ENCODE measurements at places on chromosomes 5 and 9.
A peak's percentile ranks its signal among the peaks of the same experiment; 100 is the strongest.

GRCh38 chr5:132270706-132271105 is 13.2 kb downstream of the PDLIM4 start:
- no peak for DNase-seq

- DNase-seq = no peak
Measured at GRCh38 chr9:122393284-122393983, 22.6 kb downstream of the PTGS1 start.

DNA sequence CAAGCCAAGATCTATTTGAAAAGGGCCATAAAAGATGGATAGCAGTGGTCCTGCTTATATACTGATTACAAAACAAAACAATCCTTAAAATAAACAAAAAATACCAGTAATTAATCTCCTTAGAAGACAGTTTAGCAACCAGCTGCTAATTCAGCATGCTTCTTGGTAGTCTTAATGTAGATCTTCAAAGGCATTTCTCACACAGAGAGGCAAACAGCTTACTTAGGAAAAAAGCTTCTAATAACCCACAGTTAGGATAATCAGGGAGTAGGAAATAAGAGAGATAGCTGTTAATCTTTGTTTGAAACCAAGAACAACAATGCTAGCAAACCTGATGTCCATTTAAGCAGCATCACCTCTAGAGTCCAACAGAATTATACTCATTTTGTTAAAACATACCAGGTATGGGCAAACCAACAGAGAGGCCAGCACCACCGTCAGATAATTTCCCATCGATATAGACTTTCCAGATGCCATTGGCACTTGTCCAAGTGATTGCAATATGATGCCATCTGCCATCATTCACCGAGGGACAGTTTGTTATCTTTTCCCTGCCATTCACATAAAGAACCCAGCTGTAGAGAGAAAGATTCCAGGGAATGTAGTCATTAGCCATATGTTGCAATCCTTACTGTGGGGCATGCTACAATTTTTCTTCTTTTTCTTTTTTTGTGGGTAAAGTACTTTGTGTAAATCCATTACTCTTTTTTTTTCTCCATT is 105.6 kb upstream of the TXNDC8 start:
- DNase-seq = no peak

DNA sequence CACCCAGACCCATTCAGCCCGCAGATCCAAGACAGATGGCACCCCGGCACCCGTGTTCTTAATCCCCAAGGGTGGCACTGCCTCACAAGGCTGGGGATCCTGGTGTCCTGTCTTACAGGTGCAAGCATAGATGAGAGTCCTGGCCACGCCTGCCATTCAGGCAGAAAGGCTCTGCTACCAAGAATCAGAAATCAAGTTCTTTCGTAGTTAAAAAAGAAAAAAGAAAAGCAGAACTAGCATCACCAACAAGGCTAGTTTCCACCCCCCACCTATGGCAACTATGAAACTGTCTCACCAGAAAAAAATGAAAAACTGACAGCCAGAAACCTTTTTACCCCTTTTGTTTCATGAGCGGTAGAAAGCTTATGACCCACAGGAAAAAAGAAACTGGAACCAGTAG is 170.4 kb downstream of the SYK start:
- no peak for DNase-seq

DNA sequence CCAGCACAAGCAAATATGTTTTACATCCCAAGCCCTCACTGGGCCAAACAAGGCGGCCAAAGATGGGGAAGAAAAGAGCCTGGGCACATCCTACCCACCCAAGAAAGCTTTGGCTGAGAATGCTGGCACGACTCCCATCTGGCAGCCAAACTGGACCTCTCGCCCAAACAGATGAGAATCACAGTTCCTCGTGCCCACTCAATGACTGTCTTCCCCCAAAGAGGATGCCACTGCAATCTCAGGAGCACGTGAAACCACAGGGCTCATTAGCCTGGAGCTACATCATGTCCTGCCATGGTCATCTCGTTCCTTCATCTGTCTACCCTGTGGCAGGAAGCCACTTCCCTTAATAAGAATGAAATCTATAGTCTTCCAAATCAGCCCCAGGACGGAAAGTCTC is 536.8 kb downstream of the BNC2 start:
- no peak for DNase-seq

- DNase-seq = no peak
Measured at GRCh38 chr5:16808021-16808420, 128.1 kb downstream of the MYO10 start.

DNA sequence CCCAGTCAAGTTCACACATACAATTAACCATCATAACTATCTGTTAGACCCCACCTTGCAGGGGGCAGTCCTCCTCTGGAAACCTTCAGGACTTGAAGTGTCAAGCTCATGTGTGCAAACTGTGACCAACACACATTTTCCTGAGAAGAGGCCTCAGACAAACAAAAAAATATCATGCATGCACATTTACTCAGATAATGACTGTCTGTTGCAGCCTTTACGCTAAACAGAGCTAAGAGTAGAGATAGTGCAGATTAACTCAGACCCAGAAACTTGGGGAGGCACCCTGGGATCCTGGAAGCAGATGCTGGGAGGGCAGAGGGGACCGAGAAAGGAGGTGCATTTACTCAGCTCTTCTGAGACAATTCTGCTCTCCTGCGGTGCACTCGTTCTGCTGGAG is 3.6 kb upstream of the S1PR3 start:
- no peak for DNase-seq

- DNase-seq = no peak
Measured at GRCh38 chr9:95486318-95486717, 30.5 kb downstream of the PTCH1 start.

DNA sequence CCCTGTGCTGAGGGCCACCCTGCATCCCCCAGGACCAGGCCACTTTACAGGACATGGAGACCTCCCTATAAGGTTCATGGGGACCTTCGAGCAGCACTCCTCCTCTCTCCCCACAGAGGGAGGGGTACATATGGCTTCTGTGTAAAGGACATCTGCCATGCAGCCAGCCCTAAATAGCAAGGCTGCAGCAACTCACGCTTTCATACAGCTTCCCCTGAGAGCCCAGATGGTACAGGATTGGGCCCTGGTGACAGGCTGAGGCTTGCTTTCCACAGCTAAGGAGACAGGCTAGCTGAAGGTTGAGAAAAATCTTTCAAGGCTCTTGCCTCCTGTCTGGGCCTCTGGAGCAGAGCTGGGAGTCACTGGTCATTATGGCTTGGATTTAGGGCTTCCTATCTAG is 147.0 kb upstream of the ZNF366 start:
- DNase-seq = no peak

GRCh38 chr5:94621763-94622162 is 3.3 kb downstream of the SLF1 start:
- no peak for DNase-seq

- DNase-seq = no peak
Measured at GRCh38 chr9:70873506-70873905, 247.9 kb downstream of the TRPM3 start.

GRCh38 chr9:93108291-93109041 is 12.4 kb downstream of the CARD19 start:
- DNase-seq = no peak

DNA sequence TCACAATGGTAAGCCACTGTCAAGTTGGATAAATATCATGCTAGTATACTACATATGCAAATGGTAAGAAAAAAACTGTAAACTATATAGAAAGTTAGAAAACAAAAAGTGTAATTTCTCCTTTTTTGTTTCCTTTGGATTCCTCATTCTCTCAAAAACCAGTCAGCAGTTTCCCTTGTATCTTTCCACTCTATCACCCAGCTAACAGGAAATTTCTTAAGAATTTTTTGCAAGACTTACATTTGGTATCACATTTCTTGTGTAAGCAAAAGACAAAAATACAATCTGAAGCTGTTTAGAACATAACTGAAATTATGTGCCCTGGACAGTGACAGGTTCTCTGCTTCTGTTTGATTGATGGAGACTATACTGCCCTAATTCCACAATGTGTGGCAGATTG is 25.2 kb upstream of the MSH3 start:
- no peak for DNase-seq

DNA sequence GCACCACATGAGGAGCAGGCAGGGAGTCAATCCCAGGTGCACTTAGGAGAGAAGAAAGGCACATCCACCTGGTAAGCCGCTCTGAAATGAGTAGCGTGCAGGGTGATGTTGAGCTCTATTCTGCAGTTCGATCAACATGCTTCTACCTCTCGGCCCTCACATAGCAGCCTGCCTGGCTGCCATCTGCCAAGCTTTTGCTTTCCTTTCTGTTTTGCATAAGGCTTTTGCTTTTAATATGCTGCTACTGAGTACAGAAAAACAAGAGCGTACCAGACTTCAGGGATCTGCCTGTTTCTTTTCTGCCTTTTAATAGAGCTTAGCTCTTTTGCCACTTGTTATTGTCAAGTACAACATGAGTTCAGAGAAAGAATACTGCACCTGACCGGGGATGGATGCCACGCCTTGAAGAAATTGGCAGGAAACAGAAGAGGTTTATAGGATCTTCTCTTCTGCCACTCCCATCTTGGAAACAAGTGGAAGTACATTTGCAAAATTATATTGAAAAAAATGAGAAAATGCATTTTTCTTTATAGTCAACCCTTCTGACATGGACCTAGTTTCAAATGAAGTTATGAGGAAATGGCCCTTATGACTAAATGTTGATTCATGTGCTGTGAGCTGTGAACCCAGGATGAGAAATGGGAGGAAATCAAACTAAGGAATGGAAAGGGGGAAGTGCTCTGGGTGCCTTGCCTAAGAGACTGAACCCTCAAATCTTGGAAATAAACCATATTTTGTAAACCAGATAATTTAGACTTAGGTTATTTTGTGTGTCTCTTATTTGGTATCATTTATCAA is 4.0 kb upstream of the FCHO2 start:
- DNase-seq = no peak

DNA sequence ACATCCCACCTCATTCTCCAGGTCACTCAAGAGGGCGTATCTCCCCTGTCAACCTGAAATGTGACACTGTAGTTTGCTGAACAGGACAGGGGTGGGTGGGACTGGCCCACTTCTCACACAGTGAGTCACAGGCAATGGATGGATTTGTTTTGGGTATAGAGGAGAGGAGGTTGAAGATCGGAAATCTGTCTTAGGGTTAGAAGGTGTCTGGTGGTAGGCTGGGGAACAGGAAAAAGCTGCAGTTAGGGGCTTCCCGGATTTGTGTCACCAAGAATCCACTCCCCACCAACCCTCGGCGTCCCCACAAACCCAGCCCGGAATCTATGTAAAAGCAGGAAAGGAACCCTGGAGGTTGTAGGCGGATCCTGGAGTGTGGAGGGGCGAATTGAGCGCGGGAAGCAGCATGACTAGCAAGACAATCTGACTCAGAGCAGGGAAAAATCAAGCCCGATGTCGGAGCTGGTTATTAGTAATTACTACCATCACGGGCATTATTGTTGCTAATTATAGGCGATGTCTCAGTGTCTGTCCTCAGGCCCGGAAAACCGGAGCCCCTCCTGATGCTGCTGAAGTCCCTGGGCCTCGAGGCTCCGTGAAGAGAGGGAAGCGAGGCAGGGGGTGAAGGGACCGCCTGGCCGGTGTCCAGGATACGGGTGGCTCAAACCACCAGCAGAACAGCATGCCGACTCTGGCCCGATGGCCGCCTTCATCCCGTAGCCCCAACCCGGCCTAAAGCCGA is 1.7 kb upstream of the IRX1 start:
- peak; percentile 27 for DNase-seq

DNA sequence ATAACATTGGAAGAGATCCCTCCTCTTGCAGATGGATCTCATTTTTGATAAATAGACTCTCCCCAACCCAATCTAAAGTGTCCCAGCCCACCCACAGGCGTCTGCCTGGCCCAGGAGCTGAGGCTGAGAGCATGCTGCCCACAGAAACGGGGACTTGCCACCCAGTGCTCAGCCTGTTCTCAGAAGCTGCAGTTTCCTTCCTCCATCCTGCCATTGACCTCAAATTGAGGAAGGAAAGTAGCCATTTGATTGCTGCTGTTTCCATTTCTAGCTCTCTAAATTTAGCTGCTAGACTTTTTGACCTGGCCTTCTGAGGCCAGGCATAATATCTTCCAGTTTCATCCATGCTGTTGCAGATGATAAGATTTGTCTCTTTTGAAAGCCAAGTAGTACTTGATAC is 31.1 kb upstream of the FRMD3 start:
- DNase-seq = no peak

DNA sequence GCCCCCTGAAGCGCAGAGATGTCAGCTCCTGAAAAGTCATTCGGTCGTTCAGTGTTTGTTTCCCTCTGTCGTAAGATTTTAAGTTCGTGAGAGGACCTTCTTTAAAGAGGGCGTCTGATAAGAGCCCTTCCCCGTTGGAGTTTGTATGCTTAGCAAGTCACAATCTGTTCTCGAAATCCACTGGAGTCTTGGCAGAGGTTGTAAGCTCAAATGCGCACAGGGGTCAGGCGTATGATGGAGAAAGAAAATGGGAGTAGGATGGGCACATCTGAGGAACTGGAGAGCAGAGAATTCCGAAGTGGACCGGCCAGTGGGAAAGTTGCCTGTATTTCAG is 710 bp downstream of the HSD17B4 start:
- peak; percentile 28 for DNase-seq

- DNase-seq = no peak
Measured at GRCh38 chr9:107899961-107900330, 410.4 kb upstream of the KLF4 start.
